ENCODE measurements at places on chromosomes 5 and 9.

DNA sequence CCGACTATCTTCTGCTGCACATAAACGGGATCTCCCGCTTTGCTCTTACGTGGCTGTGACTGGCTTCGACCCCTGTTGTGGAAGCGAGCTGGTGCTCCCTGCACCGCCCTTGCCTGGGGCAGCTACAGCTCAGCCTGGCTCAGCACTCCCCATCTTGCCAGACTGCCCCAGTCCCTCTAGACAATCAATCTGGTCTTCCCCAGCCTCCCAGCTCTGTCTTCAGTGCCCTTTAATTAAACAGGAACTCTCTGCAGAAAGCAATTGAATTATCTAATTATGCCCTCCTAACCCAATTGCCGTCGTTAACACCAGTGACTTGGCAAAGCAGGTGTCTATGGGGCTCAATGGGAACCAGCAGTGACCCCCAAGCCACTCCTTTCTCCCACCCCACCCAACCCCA is 18.9 kb upstream of the NTNG2 start:
- no peak for DNase-seq

DNA sequence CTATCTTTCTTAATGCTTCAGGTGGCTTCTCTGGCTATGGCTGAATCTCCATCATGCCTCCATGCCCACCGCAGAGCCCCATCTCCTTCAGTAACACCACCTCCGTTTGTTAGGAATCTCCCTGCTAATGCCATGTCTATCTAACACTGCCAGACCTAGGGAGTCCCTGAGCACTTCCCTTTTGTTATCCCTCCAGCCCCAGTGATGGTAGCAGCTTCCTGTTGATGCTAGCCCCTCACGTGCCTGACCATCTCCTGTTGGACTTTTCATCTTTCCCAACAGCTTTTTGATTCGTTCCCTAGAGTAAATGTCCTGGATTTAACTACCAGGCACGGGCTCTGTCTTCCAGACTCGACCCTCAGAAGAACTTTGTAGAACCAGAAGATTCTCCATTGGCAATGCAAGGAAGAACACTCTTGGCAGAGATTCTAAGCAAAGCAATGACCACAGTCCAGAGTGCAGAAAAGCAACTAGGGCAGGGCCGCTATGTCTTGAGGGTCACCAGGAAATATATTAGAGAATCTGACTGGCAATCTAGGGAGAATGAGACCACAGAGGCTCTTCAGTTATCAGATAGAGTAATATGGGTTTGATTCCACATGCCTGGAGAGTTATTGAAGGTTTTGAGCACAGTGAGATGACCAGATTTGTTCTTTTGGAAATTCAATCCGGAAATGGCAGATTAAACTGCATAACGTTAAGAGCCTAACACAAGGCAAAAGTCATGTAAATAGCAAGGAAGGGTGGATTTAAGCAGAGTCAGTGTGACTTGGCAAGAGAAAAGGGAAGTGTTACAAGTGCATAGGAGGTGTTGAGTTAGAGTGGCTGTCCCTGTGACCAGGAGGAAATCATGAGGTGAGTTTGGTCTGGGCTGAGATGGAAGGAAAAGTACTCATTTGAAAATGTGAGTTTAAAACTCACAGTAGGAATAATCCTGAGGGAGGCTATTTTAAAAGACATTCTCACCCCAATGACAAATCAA is 555.2 kb downstream of the ACTL7B start:
- DNase-seq, result no peak

- DNase-seq, result no peak
Measured at GRCh38 chr9:107782381-107782780, 292.8 kb upstream of the KLF4 start.

- no peak for DNase-seq
Measured at GRCh38 chr9:26904070-26904469, 11.5 kb upstream of the CAAP1 start.

- DNase-seq, result no peak
Measured at GRCh38 chr9:130858739-130859705, 24.0 kb downstream of the ABL1 start.

DNA sequence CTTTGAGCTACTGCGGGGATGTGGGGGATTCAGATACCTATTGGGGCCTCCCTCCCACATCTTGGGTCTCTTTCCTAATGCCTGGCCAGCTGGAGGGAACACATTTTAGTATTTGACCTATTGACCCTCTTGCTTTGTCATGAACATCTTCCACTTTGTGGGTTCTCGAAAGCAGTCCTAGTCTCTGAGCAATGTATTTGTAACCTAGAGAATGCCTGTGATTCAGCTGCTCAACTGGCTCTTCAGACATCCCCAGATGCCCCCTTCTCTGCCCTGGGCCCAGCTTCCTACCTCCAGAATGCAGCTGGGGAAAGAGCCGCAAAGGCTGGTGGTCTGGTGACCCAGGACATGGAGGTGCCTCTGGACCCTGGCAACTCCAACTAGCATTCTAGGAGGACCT is 32.2 kb downstream of the APTX start:
- no peak for DNase-seq

- DNase-seq, result no peak
Measured at GRCh38 chr5:75023368-75024159, 28.8 kb downstream of the GCNT4 start.

DNA sequence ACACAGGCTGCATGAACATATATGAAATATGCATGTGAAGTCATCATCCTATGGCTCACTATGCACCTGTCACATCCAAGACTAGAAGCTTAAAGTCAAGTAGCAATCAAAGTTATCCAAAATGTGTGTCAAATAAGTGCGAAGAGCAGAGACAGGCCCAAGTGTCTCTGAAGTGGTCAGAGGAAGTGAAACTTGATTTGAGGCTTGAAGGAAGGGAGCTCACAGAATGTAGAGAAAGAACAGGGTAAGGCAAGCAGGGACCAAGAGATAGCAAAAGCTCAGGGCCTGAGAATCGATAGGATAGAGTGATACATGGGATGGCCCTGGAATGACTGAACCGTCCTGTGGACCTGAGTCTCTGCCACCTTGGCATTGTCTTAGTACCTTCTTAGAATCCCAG is 274.3 kb upstream of the TRPC7 start:
- no peak for DNase-seq

DNA sequence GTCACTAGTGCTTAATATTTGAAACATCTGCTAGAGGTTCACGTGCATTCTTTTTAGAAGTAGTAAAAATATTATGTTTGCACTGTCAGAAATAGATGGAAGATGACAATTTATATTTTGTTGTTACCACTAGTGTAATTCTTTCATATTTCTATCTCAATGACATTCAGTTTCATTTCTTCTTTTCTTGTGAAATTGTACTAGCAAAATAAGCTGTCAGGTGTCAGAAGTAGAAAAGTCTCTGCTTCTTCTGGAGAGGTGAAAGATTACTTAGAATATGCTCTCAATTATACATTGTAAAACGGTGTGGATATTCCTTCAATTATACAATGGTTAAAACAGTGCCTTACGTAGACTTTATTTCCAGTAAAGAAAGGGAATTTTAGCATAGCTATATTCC is 395.4 kb downstream of the CSNK1G3 start:
- DNase-seq, result no peak

DNA sequence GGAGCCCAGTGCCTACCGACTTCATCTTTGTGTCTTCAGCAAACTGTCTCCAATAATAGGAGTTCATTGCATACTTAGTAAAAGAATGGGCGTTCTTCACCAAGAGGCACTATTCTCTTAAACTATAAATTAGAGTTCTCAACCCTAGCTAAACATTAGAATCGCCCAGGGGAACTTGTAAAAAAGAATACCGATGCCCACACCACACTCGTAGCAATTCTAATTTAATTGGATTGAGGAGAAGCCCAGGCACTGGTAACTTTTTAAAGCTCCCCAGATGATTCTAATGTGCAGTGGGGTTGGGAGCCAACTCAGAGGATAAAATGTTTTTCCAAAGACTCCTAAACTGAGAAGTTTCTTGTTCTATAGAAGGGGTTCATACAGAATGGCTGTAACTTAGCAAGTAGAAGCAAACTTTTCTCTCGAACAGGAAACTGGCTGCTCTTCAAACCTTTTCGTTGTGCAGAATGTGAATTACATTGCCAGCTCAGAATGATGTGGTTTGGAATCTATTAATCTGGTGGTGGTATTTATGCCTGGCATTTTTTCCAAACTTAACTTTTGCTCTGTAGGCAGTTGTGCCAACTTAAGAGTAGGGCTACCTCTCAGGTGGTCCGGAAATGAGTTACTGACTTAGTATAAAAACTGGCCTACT is 26.4 kb upstream of the NFIB start:
- no peak for DNase-seq

- DNase-seq, result no peak
Measured at GRCh38 chr5:82106756-82107155, 134.9 kb downstream of the ATG10 start.

GRCh38 chr9:78383130-78383529 is 86.2 kb downstream of the PSAT1 start:
- no peak for DNase-seq

DNA sequence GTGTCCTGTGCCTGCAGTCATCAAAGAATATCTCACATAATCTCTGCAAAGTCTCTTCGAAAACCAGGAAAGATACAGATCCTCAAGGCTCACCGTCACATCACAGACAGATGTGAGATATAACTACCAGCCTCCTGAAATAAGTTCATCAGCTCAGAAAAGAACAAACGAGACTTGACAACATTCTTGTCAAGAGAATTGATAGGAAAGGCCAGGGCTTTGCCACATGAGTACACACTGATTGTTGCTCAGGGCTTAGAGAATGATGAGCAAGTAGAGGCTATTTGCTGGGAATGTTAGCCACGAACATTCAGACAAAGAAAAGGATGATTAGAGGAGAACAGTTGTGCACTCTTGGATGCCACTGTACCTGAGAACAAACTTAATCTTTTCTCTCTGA is 535.1 kb downstream of the ELAVL2 start:
- no peak for DNase-seq

- DNase-seq, result no peak
Measured at GRCh38 chr5:131810510-131811249, 13.9 kb upstream of the FNIP1 start.

DNA sequence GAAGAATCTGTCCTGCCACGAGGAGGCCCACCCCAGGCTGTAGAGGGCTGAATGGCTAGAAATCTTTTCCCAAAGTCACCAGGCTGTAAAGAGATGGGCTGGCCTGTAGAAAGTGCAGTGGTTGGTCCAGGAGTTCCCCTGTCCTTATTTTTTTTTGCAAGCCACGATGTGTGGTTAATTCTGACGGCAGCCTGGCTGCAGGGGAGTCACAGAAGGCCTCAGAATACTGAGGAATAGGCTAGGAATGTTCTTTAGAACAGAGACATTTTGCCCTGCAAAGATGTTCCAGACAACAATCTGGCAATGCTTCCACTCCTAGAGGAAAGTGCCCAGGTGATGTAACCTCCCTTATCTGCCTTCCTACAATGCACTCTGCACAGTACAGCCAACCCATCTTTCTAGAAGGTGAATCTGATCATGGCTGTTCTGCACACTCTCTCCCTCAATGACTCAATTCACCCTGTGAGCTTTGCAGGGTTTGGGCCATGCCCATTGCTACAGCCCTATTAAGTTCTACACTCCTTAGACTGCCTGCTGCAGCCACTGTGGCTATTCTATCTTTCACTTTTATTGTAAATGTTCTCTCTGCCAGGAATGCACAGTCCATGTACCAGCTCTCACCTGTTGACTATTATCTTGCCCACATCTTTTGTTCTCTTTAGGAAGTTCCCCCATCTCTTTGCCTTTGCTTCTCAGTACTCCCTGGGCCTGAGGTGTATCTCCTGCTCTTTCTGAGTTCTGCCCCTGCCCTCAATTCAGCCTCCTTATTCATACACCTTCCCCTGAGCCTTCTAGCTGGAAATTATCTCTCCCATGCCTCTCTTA is 377.8 kb upstream of the CLINT1 start:
- no peak for DNase-seq

GRCh38 chr9:22208846-22209585 is 199.9 kb upstream of the CDKN2B start:
- no peak for DNase-seq

GRCh38 chr5:168651648-168652047 is 72.5 kb upstream of the PANK3 start:
- no peak for DNase-seq

DNA sequence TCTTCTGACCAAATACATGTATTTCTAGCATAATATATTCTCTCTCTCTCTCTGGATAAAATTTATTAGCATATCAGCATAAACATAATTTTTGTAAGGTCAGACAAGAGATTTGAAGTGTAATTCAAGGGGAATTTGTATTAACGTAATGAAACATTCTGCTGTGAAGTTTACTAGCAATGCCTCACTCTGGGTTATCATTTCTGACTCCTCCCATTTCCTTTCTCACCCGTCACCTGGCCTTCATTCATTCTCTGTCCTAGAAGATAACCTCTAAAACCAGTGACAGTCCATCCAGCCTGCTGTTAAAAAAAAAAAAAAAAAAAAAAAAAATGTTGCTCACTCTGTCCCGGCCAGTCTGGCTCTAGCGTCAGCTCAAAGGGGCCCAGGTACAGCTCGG is 27.1 kb downstream of the GRAMD2B start:
- DNase-seq, result no peak

- no peak for DNase-seq
Measured at GRCh38 chr5:75331-76320, 16.3 kb upstream of the PLEKHG4B start.

GRCh38 chr5:44875661-44876605 is 67.2 kb downstream of the MRPS30 start:
- DNase-seq, result no peak

DNA sequence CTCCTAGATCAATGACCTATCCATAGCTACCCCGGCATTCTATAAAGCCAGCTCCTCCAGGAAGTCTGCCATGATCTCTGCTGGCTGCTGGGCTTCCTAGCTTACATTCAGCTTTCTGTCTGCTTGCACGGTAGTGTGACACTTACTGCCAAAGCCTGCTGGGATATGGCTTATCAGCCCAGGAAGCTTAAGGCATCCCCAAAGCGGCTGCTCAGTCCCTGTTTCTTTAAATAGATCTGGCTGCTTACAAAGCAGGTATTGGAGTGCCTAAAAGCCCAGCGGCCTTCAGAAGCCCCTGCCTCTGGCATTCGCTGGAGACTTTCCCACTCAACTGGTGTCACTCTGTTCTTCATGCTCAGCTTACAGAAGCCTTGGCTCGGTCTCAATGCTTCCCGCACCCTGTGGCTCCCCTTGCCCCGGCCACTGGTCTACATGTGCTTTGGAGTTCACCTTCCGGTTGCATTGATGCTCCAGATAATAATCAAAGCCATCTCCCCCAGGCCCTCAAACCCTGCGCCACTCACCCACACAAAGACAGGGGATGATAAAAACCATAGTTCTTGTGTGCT is 31.3 kb upstream of the STRBP start:
- DNase-seq, result no peak

DNA sequence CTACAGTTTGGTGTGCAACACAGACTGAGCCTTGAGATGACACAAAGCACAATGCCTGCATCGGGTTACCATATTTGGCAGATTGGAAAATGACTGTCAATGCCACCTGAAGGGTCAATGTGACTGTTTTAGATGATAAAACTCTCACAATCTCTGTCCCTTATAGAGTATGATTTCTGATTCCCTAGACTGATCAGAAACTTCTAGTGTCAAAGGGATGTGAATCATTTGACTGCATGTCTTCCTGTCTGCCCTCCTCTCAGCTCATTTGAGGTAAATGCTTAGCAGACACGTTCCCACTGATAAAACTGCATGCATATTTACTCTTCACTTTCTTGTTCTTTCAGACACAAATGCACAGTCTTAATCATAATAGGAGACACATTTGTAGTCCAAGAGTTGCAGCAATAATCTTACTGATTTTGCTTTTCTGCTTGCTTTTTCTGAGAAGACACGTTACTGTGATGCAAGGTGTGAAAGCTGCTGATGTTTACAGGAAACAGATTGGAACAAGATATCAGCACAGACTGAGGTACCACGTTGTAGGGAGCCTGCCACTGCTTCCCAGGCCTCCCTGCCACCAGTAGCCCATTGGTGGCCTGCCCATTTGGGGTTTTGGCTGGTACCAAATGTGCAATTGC is 77.8 kb downstream of the GCNT4 start:
- no peak for DNase-seq
